ENCODE measurements at places on chromosomes 3 and 15.
A peak's percentile ranks its signal among the peaks of the same experiment; 100 is the strongest.

DNA sequence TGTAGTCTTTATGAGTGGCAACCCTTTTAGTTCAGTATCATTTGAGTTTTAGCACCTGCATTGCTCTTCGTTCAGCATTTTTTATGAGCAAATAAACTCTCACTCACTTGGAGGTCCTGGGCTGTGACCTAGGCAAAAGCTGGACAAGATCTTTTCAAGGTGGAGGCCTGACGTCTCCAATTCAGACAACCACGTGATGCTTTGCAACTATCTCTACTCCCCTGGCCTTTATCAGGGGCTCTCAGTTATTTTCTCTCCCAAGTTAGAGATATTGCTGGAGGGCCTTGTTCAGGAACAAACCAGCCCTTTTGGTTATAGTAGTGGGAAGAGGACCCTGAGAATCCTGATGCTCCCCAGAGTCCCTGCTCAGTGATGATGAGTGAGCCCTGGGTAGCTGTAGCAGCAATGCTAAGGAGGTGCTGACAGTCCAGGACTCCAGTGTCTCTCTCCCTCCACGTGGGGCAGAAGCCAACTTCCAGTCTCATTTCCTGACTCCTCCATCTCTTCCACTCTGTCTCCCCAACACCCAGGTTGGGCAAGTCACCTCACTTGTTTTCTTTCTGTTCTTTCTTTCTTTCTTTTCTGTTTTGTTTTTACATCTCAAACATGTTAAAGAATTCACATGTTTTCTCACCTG, 30.4 kb downstream of the HAPLN3 start:
- no peak for DNase-seq

DNA sequence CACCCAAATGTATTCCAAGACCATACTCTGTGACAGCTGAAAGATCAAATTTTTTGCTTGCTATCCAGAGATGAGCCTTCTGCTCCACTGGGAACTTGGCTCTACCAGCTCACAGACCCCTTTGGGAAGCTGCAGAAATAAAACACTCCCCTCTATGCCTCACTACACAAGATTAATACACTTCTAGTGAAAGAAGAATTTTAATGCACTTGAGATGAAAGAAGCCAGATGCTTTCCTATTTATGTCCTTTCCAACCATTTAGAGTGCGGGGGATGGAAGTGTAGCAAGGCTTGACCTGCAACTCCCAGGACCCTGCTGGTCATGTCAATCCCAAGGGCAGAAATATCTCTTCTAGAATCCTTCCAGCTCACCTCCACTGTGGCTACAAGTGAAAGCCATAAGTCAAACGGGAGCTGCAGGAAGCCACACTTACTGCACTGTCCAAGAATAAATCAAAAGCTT, 34.7 kb downstream of the ANXA2 start:
- DNase-seq, result no peak

GRCh38 chr3:130934442-130935089, 40.7 kb downstream of the ATP2C1 start:
- no peak for DNase-seq

DNA sequence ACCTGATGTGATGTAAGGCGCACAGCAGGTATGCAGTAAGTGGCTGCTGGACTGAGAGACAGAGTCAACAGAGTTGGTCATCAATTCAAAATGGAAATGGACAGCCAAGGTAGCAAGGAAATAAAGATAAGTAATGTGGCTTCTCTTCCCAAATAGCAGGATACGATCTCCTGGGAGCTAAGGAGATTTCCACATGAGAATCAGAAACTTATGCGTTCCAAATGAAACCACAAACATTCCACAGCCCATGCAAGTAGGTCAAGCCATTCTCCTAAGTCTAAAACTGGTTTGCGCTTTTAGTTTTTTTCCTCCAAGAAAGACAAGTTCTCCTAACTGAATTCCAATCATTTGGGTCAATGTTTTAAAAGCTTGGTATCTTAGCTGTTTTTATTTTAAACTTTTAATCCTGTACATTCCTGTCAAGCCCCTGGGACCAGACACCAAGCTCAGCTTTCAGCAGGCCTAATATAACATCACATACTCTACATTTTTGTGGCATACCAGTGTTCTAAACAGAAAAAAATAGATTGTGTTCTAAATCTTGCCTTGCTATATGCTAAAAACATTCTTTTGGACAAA, 73.7 kb upstream of the TSPAN3 start:
- peak; percentile 82 for DNase-seq
